ENCODE measurements at places on chromosomes 13 and 19.

- DNase-seq = peak; percentile 90
Measured at GRCh38 chr19:10603084-10603872, 16.2 kb upstream of the AP1M2 start.

DNA sequence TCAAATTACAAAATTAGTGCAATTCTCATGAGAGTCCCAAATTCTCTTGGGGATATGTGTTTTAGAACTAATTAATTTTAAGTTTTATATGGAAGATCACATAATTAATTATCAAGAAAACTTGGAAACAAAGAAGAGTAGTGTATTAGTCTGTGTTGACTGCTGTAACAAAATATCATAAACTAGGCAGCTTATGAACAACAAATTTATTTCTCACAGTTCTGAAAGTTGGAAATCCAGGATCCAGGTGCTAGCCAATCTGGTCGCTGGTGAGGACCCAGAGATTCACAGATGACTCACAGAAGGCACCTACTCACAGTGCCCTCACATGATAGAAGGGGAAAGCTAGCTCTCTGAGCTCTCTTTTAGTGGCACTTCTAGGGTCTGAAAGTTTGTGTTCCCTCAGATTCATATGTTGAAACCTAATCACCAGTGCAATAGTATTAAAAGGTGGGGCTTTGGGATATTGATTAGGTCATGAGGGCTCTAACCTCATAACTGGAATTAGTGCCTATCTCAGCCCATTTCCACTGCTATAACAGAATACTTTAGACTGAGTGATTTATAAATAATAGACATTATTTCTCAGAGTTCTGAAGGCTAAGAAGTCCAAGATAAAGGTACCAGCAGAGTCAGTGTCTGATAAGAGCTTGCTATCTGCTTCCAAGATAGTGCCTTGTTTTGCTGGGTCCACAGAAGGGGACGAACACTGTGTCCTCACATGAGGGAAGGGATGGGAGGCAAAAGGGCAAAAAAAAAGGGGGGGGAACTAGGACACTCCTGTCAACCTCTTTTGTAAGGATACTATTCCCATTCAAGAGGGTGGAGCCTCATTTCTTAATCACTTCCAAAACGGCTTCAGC is 1.5 kb upstream of the ARGLU1 start:
- DNase-seq = no peak

DNA sequence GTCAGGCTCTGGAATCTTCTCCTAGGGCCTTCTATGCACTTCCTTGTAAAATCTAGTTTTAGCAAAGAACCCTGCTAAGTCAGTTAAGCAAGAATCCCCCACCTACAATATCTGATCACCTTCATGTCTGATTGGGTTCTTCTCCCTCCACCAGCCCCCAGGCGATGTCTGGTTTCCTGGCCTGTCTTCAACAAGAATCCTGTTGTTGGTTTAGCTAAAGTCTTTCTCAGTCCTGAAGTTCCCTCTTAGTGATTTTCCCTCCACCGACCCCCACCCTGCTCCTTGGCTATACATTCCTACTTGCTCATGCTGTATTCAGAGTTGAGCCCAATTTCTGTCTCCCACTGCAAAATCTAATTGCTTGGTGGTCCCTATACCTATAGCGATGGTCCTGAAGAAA is 35.2 kb upstream of the SLC46A3 start:
- no peak for DNase-seq

DNA sequence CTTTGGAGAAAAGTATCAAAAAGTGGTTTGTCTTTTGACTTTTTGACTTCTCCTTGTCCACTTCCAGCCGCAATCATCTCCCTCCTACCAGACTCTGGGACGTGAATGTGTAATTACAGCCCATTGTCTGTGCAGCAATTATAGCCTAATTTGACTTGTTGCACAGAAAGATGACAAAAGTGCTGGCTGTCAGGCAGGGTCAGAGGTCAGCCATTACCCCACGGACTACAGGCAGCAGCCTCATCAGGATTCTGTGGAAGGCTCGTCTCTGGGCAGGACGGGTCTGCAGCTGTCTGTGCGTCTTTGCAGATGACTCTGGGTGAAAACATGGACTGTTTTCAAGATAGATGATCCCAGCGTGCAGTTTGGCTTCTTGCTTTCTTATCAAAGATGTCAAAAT is 102.2 kb upstream of the EDNRB start:
- DNase-seq = no peak

GRCh38 chr13:110445722-110446574 is 115.6 kb downstream of the RAB20 start:
- DNase-seq = no peak

- no peak for DNase-seq
Measured at GRCh38 chr19:54211235-54211634, 10.6 kb downstream of the RPS9 start.

- DNase-seq = no peak
Measured at GRCh38 chr13:33003458-33004019, 12.7 kb upstream of the KL start.

- no peak for DNase-seq
Measured at GRCh38 chr13:113668491-113668971, 1.5 kb downstream of the GRK1 start.

- no peak for DNase-seq
Measured at GRCh38 chr13:44715287-44716230, 139.4 kb upstream of the TSC22D1 start.

DNA sequence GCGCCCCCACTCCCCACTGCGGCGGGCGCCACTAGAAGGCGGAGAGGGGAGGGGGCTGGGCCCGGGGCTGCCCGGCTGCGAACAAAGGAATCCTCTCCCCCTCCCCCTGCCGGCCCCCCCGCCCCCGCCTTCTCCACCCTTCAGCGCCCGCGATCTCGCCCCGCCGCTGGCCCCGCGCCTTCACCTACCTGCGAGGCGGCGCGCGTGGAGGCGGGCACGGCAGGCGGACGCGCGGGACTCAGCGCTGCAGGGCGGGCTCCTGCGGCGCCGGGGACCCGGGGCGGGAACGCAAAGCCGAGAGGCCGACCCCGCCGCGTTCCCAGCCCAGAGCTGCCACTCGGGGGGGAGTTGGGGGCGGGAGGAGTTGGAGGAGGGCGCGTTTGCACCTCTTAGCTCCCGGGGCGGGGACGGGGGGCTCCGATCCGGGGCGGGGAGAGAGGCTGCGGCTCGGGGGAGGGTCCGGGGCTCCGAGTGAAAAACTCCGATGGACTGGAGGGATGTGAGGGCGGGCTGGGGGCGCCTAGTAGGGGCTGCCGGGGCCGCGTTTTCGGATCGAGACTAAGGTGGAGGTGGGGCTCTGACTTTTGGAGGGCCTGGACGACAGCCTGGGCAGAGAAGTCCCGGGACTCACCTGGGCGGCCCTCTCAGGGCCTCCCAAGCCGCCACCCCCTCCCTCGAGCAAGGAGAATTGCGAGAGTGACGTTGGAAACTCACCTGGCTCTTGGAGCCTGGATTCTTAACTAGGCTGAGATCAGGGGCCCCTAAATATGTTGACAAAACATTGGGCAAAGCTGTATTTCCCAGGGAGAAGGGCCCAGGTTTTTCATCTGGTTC is at the start of gene FBN3:
TSS of gene FBN3 (minus strand) at position 332 of the 834 bp plus-strand sequence. CDS start 2,112 bp downstream, outside the sequence.
- DNase-seq = no peak

DNA sequence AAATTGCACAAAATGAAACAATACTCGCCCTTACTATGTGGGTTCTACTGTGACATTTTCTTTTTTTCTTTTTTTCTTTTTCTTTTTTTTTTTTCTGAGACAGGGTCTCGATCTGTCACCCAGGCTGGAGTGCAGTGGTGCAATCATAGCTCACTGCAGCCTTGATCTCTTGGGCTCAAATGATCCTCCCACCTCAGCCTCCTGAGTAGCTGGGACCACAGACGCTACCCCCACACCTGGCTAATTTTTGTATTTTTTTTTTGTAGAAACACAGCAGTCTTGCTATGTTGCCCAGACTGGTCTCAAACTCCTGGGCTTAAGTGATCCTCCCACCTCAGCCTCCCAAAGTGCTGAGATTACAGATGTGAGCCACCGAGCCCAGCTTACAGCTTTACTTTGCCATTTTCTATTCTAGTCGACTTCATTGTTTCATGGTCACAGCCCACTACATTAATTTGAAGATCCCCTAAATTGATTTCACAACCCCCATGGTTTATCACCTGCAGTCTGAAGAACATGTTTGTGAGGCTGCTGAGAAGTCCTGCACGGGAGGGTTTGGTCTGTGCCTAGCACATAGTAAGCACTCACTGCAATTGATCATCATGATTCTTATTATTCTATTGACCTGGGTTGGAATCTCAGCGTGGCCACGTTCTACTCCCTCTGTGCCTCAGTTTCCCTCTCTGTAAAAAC is 3.8 kb downstream of the BCL3 start:
- DNase-seq = no peak

GRCh38 chr19:45881909-45882528 is 3.9 kb downstream of the IRF2BP1 start:
- DNase-seq = no peak

- DNase-seq = no peak
Measured at GRCh38 chr13:31172535-31172934, 10.8 kb upstream of the HSPH1 start.

GRCh38 chr13:99376132-99376531 is 68.9 kb upstream of the GPR183 start:
- DNase-seq = peak; percentile 81

- no peak for DNase-seq
Measured at GRCh38 chr13:93797463-93797862, 570.9 kb downstream of the GPC6 start.

DNA sequence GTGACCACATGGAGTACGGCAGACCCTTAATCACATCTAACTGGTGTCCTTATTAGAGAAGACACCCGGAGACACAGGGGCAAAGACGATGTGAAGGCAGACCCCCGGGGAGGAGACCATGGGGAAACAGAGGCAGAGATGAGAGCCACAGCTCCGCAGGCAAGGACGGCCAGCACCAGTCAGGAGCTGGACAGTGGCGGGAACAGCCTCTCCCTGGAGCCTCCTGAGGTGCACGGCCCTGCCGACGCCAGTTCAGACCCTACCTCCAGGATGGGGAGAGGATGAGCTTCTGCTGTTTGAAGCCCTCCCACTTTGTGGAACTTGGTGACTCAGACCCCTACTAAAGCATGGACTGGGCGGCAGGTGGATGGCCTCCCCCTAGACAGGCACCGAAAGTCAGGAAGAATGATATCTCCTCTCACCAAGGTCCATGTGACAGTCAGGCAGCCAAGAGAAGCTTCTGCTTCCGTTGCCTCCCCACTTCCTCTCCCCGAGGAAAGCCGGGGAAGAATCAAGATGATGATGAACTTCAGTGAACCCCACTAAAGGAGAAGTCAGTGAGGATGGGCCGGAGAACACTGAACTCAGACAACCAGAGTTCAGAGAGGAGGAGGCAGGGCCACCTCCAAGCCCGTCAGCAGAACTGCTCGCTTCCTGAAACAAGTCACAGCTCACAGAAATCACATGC is 25.4 kb downstream of the RAB20 start:
- DNase-seq = no peak

DNA sequence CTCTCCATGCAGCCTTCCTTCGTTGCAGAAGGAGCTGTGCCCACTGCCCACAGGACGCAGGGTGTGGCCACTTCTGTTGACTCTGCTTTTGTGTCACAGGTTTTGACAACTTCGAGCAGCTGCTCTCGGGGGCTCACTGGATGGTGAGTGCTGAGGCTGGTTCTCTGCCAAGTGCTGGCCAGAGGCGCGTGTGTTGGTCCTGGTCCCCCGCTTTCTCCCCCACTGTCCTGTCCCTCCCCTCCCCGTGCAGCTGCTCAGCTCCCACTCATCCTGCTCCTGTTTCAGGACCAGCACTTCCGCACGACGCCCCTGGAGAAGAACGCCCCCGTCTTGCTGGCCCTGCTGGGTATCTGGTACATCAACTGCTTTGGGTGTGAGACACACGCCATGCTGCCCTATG is 10.6 kb upstream of the PDCD2L start:
- DNase-seq = no peak

DNA sequence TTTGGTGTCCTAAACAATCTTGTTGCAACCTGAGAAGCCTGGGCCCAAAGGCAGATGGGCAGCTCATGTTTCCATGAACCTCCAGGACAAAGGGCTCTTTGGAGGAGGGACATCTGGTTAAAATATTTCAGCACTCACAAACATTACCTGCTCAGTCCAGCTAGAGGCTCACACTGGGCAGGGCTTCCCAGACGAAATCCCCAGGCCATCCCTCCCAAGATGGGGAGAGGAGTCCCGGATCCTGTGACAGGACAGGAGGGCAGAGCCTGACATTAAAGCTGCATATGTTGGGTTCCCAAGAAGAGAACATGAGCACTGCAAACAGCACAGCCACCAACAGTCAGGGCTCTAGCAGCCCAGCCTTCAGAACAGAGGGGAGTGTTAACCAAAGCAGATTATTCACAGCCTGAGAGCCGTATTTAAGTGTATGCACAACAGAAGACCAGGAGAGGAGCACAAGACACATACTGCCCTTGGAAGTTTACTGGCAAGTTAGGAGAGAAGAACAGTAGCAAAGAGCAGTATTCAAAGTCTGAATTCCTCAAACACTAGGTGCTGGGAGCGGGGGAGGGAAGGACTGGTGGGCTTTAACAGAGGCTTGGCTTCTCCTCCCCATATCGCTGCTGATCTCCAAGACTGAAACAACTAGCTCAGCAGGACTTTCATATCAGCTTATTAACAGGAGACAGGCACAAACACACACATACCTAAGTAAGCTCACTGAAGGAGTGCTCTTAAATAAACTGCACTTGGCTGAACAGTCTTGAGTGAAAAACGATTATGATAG is 12.3 kb downstream of the ATP7B start:
- no peak for DNase-seq

- no peak for DNase-seq
Measured at GRCh38 chr13:33541456-33541855, 255.9 kb upstream of the STARD13 start.

GRCh38 chr13:75797239-75797638 is 161.1 kb downstream of the LMO7 start:
- DNase-seq = no peak

- no peak for DNase-seq
Measured at GRCh38 chr13:110012102-110012739, 225.8 kb upstream of the IRS2 start.

DNA sequence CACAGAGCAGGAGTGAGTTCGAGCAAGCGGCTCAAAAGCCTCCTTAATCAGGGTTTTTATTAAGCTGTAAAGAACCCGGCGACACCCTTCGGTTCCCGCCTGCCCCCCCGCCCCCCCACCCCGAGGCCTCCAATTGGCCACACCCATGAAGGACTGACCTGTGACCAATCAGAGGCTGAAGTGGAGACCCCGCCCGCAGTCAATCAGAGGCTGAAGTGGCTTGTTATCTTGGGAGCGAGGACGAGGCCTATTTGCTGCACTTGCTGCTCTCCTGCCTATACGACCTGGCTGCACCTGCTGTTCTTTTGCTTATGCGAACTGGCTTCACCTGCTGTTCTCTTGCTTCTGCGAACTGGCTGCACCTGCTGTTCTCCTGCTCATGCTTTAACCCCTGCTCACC is 844.9 kb downstream of the OLFM4 start:
- DNase-seq = peak; percentile 3

DNA sequence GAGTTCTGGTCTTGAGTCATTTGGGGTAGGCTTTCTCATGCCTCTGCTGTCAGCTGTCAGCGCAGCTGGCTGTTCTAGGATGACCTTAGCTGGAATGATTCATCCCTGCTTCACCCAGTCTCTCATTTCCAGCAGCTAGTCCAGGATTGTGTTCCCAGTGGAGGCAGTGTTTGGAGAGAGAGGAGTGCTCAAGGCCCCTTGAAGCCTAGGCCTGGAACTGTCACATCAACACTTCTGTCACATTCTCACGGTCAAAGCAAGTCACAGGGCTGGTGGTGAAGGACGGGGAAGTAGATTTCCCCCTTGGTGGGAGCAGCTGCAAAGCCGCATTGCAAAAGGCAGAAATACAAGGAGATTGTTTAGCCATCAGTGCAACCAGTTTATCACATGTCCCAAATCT is 15.2 kb downstream of the TPT1 start:
- no peak for DNase-seq

- peak; percentile 82 for DNase-seq
Measured at GRCh38 chr19:17522988-17523872, 11.8 kb downstream of the PGLS start.

GRCh38 chr13:41742917-41743552 is 217.9 kb downstream of the VWA8 start:
- DNase-seq = no peak

All from germinal center (tissue), 1 donor.